ENCODE measurements at places on chromosomes 11 and 22. TPM values are rescaled to one million over a fixed set of nuclear protein-coding genes. Genes with fewer than 3 reads are reported as not detected.
A peak's percentile ranks its signal among the peaks of the same experiment; 100 is the strongest.

DNA sequence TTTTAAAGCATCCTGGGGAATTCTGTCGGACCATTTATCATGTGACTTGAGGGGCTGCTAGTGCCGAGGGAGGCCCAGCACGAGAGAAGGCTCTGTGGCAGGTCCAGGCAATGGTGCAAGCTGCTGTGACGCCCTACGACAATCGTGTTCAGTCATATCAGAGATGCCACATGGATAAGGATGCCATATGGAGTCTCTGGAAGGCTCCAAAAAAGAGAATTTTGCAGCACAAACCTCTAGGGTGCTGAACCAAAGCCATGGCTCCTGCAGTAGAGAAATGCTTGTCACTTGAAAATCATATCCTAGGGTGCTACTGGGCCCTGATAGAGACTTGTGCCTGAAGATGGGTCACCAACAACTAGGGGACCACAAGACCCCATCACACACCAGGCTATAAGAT is 6.7 kb upstream of the CD6 start:
- H3K27ac ChIP-seq: no peak overlapping the region
- peaks cover 24% of the 10 kb centered on the region for H3K27me3 ChIP-seq
- DNase-seq: no peak
- H3K36me3 ChIP-seq: no peaks in the 10 kb centered on the region

GRCh38 chr22:29202212-29203192 is 3.2 kb upstream of the EMID1 start:
- DNase-seq: peak; percentile 99
- H3K4me3 ChIP-seq: no peak overlapping the region
- H3K27me3 ChIP-seq: no peaks in the 10 kb centered on the region
- H3K36me3 ChIP-seq: peaks cover 17% of the 10 kb centered on the region

- no peak for DNase-seq
- no peak overlapping the region for H3K4me3 ChIP-seq
- H3K36me3 ChIP-seq: no peaks in the 10 kb centered on the region
- H3K27ac ChIP-seq: no peak overlapping the region
Measured at GRCh38 chr11:89633135-89633705, 76.9 kb upstream of the TRIM77 start.

GRCh38 chr11:12897390-12897789 is 111.7 kb upstream of the RASSF10 start:
- no peaks in the 10 kb centered on the region for H3K27me3 ChIP-seq
- peaks cover 49% of the 10 kb centered on the region for H3K36me3 ChIP-seq
- no peak overlapping the region for H3K27ac ChIP-seq
- no peak for DNase-seq

DNA sequence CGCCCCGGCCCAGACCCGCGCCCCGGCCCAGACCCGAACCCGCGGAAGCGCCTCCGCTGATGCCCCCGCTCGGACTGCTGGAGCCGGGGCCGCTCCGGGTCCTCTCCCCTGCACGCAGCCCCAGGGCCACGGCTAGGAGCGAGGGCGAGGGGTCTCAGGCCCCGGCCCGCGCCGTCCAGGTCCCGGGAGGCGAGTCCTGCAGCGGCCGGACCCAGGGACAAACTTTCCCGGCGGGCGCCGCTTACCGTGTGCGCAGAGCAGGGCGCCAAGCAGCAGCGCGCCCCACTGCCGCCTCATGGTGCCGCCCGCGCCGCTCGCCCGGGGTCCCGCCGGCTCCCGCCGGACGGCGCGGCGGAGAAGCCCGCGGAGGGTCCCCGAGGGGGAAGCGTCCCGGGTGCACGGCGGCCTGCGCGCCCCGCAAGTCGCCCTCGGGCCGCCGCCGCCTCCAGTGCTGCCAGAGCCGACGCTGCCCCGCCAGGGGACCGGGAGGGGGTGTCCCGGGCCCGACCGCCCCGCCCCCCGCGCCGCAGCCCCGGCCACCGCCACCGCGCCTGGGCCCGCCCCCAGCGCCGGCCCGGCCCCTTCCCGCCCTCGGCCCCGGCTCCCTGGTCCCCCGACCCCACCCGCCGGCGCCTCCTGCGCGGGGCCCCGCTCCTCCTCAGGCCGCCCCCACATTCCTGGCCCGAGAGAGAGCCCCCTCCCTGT is at the start of gene LRP4:
LRP4 (minus strand) TSS at position 468 of the 705 bp plus-strand sequence; CDS start at position 297, 171 bp downstream.
- H3K27me3 ChIP-seq: peaks cover 32% of the 10 kb centered on the region
- H3K27ac ChIP-seq: no peak within 1 kb of the TSS
- H3K36me3 ChIP-seq: no peaks in the 10 kb centered on the region
- peaks cover 43% of the 10 kb centered on the region for H3K4me1 ChIP-seq
- no peak for DNase-seq

DNA sequence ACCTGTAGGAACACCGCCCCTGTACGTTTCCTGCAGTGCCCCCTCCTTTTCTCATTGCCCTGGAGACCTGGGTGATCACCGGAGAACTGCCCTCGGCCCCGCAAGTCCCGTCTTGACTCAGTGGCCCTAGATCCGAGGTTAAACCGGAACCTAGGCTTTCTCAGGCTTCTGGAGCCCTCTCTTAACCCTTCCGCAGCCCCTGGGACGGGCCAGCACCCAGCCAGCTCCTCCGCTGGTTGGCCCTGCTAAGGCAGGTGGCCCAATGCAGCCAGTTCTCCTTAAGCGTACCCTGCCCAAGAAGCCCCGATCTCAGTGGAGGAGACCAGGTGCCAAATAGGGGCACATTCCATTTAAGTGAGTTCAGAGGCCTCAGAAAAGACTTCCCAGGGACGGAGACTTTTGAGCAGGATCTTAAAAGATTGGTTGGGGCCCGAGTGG is 776 bp downstream of the NLRX1 start:
- peaks cover 14% of the 10 kb centered on the region for H3K4me1 ChIP-seq
- H3K27me3 ChIP-seq: no peaks in the 10 kb centered on the region
- no peak for DNase-seq
- H3K36me3 ChIP-seq: no peaks in the 10 kb centered on the region

DNA sequence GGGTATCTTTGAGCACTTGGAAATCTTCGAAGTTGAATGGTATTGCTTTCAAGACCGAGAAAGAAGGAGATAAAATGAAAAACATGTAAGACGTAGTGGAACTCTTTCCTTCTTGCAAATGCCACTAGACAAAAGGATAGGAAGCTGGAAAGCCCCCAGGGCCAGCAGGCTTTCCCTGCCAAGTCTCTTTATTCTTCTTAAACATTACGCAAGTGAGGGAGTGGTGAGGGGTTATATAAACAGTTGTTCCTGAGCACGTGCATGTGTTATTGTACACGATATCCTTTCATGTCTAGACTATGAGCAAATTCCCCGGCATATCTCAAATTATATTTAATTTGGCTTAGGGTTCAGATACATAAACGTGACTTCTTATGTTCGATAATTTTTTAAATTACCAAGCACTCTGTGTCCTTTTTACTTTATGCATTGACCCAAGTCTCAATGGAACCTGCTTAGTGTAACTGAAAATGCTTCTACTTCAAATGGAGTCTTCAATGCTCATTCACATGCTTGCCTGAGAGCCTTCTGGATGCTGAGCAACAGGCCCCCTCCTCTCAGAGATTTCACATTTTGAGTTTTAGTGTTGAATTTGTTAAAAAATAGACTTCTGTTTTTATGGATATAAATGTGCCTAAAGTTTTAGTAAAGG is 59.0 kb downstream of the PPP2R1B start:
- no peak overlapping the region for H3K27ac ChIP-seq
- H3K36me3 ChIP-seq: peaks cover 10% of the 10 kb centered on the region
- no peak overlapping the region for H3K4me3 ChIP-seq
- DNase-seq: peak; percentile 10
- no peaks in the 10 kb centered on the region for H3K4me1 ChIP-seq
- no peaks in the 10 kb centered on the region for H3K27me3 ChIP-seq

DNA sequence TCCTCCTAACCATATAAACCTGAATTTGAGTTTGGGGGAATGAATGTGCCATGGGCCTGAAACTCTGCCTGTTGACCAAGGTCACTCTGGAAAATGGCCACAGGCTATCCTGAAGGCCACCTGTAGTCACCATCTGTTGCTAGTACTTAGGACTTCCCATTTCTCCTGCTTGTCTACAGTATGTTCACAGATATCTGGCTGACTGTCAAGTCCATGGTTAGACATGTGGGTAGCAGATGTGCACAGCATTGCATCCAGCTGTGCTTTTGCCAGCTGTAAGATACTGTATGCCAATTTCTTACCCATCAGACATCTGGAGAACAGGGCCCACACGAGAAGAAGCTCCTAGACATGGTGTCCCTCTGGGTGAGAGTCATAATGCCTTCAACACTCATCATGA is 475.4 kb downstream of the INSC start:
- no peak overlapping the region for H3K4me3 ChIP-seq
- no peaks in the 10 kb centered on the region for H3K36me3 ChIP-seq
- DNase-seq: no peak
- H3K4me1 ChIP-seq: no peaks in the 10 kb centered on the region

DNA sequence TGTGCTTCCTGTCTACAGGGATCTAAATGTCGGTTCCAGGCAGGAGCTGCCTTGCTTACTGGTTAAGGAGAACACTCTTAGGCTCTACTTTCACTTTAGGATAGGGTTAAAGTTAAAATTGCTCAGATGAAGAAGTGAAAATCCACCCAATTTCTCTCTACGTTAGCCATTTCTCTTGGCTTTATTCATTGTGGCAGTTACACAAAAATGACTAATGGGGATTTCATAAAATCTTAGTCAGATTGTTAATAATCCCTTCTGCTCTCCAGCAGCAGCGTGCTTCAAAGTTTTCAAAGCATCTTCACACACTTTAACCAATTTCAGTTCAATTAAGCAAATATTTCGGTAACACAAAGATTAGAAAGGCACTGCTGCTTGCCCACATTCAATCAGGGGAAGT is 58.4 kb upstream of the RCN1 start:
- no peak overlapping the region for H3K4me3 ChIP-seq
- no peak for DNase-seq
- 0 out of 2 replicates have a peak, but pooled peaks cover 3% of the 10 kb centered on the region for H3K27me3 ChIP-seq
- no peaks in the 10 kb centered on the region for H3K36me3 ChIP-seq
- H3K27ac ChIP-seq: no peak overlapping the region

GRCh38 chr11:132636523-132636922 is 895.8 kb downstream of the OPCML start:
- peaks cover 14% of the 10 kb centered on the region for H3K4me1 ChIP-seq
- H3K27me3 ChIP-seq: no peaks in the 10 kb centered on the region
- H3K36me3 ChIP-seq: no peaks in the 10 kb centered on the region
- H3K27ac ChIP-seq: no peak overlapping the region

DNA sequence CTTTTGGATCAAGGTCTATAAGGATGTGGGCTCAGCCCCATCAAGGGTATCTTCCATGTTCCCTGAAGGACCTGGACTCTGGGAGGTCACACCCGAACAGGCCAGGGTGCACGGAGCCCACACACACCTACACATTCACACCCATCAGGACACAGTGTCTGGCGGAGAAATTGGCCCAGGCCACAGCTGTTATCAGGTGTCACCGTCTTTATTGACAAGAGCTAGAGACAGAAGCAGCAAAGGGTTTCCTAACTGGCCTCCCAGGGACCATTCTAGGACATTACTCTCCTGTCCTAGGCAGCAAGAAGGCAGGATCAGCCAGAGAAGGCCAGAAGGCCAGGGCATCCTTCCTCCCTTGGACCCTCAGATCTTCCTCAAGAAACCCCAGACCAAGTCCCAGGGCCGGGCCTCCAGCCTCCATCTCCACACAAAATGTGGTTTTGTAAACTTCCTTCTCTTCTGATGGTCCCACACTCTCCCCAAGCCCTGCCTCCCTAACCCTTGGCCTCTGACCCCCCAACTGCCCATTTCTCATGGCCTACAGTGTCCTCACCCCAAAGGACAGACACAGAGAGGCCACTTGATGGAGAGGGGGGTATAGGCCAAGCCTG is 8.1 kb downstream of the SSTR3 start:
- no peaks in the 10 kb centered on the region for H3K36me3 ChIP-seq
- H3K27ac ChIP-seq: no peak overlapping the region
- H3K4me3 ChIP-seq: no peak overlapping the region
- DNase-seq: no peak
- H3K27me3 ChIP-seq: no peaks in the 10 kb centered on the region
- H3K4me1 ChIP-seq: peaks cover 4% of the 10 kb centered on the region

- no peaks in the 10 kb centered on the region for H3K27me3 ChIP-seq
- no peaks in the 10 kb centered on the region for H3K4me1 ChIP-seq
- DNase-seq: no peak
- no peak overlapping the region for H3K27ac ChIP-seq
Measured at GRCh38 chr11:118258410-118258809, 5.7 kb downstream of the MPZL2 start.

DNA sequence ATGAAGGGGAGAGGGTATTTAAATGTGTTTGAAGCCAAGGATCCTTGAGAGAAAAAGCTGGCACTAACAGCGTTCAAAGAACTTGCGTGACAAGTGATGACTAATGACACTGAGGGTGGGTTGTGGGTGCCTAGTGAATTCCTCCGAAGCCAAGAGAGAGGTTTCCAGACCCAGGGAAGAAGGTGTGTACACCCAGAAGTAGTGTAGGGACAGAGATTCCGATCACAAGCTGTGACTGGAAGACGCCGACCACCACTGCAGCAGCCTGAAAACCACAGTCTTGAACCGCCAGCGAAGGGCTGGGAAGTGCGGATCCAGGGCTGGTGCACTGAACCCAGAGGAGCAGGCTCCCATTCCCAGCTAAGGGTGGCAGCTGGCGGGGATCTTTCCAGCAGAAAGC is 9.5 kb downstream of the PPARA start:
- H3K27ac ChIP-seq: peak overlapping the region; percentile 34
- no peak overlapping the region for H3K4me3 ChIP-seq
- no peaks in the 10 kb centered on the region for H3K36me3 ChIP-seq
- DNase-seq: peak; percentile 68
- peaks cover 17% of the 10 kb centered on the region for H3K4me1 ChIP-seq
- H3K27me3 ChIP-seq: no peaks in the 10 kb centered on the region

DNA sequence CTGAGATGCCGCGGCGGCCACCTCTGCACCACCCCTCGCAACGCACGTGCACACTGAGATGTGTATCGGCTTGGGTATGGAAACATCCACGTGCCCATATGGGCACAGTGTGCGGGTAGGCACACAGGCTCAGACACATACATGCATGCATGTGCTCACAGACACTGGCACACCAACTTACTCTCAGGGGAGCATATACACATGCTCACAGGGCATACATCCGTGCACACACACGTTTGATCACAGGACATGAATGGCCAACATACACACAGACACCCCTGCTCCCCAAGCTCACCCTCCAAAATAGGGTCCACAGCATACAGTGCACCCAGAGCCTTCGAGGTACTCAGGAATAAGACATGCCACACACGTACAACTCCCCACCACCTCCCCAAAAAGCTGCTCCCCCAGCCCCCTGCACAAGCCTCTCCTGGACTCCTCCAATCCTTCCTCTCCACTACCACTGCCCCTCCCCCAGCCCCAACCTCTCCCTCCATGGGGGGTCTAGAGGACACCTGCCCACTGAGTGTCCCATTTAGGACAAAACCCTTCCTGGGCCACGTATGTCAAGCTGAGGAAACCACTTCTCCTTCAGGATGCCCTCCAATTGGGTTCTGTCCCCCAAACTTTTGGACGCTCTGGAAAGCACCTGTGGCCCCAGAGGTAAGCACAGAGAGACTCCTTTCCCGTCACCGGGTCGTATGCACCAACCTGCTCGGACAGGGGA is 53.1 kb downstream of the SLC22A12 start:
- H3K27ac ChIP-seq: no peak overlapping the region
- peaks cover 81% of the 10 kb centered on the region for H3K27me3 ChIP-seq
- no peak overlapping the region for H3K4me3 ChIP-seq
- no peaks in the 10 kb centered on the region for H3K4me1 ChIP-seq

GRCh38 chr11:125132071-125132470 is 20.6 kb upstream of the TMEM218 start:
- no peak overlapping the region for H3K4me3 ChIP-seq
- no peak for DNase-seq
- H3K36me3 ChIP-seq: no peaks in the 10 kb centered on the region
- H3K27me3 ChIP-seq: no peaks in the 10 kb centered on the region
- no peak overlapping the region for H3K27ac ChIP-seq

ATL3 gene
- 183 TPM for total RNA-seq

TTC36 gene
- not detected for total RNA-seq

ART5 gene
- total RNA-seq: not detected

FUT4 gene
- total RNA-seq: 3.2 TPM
